ENCODE measurements at places on chromosomes 2 and 18. TPM values are rescaled to one million over a fixed set of nuclear protein-coding genes. Genes with fewer than 3 reads are reported as not detected.
A peak's percentile ranks its signal among the peaks of the same experiment; 100 is the strongest.

DNA sequence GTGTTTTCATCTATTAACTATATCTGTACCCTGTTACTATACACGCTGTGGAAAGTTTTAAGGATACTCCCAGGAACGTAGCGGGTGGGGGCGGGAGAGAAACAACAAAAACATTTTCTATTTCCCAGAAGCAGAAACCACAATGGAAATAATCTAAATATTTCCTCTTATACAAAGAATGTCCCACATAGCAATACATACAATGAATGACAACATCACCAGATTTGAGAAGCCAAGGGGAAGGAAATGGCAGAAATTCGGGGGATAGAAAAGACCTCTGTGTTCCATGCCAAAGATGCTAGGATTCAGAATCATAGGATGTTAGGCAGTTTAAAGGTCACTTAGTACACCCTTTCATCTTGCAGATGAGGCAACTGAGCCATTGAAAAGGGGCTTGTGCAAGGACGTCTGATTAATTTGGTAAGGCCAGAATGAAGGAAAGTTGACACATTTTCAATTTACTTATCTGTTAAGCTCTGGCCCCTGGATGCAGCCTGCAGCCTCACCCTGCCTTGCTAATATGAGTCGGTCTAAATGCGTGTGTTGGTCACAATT lies 41.1 kb upstream of the SCYGR1 start:
- DNase-seq: no peak

CYP27A1 gene
- 173 TPM for total RNA-seq

DNA sequence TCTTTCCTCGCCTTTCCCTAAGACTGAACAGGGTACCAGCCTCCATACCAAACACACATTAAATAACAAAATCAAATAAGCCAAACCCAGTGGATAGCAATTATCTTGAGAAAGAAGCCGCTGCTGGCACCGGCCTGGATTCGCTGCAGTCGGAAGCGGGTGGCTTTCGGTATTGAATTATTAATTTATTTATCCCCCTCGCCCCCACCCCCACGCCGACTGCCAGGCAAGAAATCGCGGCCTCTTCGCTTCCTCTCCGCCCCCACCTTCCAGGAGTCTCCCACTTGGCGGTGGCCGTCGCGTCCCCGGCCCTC lies 370 bp upstream of the ZNF804A start:
- no peak for DNase-seq

DNA sequence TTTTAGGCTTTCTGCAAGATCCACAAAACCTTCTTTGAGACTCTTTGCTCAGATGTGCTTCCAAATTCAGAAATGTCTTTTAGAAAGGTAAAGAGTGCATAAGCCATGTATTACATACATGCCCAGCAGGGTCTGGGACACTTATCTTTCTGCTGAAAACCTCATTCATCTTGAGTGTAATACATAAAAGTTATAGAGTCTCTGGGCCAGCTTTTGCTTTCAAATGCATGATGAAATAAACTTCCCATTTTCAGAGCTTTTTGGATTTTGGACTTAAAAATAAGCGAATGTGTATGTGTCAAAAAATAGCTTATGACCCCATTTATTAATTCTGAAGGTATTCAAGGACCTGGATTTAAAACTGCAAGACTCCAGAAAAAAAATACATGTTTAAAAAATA lies 8.0 kb downstream of the CYRIA start:
- DNase-seq: no peak

NT5C1B gene
- not detected for total RNA-seq

DNA sequence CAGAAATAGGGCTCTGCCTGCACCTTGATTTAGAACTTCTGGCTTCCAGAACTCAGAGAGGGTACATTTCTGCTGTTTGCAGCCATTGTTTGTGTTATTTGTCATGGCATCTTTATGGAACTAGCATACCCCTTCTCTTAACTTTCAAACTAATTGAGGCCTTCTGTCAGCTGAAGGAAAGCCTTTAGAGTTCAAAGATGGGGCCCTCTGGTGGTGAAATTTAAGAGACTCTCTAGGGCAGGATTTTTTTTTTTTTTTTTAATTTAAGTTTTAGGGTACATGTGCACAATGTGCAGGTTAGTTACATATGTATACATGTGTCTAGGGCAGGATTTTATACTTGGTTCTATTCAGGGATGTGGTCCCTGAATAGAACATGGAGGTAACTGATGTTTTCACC lies 260.6 kb upstream of the LINC00305 start:
- no peak for DNase-seq

- no peak for DNase-seq
Measured at GRCh38 chr2:150646746-150647145, 159.3 kb upstream of the RND3 start.

SULT1C4 gene
- total RNA-seq: 8.3 TPM

DNA sequence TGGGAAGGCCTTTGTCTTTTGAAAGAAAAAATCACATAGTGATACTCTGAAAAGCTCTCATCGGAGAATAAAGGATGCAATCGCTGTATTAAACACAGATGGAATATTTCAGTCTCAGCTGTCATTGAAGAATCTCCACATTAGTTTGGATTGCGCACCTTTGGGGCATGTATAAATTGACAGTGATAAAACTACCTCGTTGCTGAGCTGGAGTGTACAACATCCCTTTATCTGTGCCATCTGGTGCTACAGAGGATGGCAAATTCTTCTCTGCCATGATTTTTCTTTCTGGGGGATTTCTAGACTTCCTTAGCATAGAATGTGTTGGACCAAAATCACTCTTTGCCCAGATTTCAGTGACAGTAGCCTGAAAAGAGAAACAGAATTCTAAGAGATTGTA lies 185.3 kb downstream of the PARD3B start:
- no peak for DNase-seq

DNA sequence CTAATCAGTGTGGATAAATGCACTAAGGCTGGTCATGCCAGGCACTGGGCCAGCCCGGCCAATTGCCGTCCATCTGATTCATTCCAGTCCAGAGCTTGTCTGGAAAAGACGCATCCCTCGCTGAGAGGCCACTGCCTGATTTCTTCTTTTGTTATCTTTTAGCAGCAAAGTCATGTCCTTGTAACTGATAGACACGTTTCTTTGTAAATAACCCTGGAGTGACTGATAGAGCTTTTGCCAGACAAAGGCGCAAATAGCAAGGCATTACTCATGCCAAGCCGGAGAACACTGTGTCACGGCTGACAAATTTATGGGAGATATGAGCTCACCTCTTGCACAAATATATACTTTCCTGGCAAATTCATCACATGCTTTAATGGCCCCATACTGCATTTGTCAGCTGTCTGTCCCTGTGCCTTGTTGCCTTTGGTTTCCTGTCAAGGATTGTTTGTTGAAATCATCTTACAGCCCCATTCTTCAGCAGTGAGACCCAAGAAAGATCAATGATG lies 164.4 kb downstream of the ETAA1 start:
- peak; percentile 51 for DNase-seq

- no peak for DNase-seq
Measured at GRCh38 chr2:187393211-187393610, 54.8 kb downstream of the CALCRL start.

DNA sequence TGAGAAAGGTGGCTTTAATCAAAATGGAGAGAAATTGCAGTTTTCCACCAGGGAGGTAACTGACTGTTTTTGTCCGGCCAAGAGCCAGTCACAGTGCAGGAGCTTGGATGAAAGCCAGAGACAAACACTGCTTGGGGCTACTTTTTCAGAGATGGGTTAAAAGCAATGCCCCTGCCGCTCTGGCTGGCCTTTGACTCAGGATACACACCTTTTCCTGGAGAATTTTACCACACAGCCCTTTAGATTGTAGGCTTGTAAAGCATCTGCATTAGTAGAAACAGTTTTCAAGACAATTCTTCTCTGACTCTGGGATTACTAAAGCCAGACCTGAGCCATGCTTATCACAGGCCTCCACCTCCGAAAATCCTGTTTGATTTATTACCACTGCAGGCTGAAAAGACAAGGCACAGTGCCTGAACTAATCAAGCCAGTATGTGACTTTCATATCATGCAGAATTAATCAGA lies 79.7 kb downstream of the CCBE1 start:
- no peak for DNase-seq

FZD7 gene
- 14.9 TPM for total RNA-seq

SP140 gene
- total RNA-seq: 5.1 TPM

GRCh38 chr18:46155641-46156051 lies 51.5 kb downstream of the HAUS1 start:
- DNase-seq: peak; percentile 28

DNA sequence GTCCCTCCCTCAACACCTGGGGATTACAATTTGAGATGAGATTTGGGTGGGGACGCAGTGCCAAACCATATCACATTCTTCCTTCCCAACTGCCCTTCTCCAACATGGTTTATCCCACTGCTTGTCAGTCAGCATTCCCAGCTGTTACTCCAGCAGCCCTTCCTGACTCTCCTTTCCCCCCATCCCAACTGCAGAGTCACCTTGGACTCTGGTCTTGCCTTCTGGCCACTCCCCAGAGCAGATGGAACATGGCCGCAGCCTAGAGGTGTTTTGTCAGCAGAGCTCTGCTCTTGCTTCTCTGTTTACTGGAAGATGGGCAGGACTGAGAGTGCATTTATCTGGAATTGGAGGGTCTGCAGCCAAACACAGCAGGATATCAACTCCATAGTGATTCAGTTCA lies 51.2 kb upstream of the MEX3C start:
- DNase-seq: no peak

Data from upper lobe of left lung (tissue), 6 donors.